ENCODE measurements at places on chromosomes 7 and 10.

DNA sequence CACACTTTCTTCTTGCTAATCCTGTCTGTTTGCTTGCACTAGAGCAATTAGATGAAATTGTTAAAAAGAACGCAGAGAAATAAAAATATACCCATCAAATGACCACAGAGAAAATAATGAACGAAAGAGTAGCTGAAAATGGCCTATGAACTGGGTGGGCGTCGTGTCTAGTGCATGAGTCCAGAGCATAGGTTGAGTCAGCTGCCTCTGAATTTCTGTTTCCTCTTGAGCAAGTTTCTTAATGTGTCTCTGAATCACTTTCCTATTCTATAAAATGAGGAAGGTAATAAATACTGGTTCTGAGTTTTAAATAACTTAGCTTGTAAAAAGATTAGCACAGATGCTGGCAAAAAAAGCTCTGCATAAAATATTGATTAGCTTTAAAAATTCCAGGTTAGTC lies 75.0 kb downstream of the POM121L12 start:
- no peak for DNase-seq

GRCh38 chr10:101919026-101919770 lies 75.6 kb upstream of the KCNIP2 start:
- no peak for DNase-seq

DNA sequence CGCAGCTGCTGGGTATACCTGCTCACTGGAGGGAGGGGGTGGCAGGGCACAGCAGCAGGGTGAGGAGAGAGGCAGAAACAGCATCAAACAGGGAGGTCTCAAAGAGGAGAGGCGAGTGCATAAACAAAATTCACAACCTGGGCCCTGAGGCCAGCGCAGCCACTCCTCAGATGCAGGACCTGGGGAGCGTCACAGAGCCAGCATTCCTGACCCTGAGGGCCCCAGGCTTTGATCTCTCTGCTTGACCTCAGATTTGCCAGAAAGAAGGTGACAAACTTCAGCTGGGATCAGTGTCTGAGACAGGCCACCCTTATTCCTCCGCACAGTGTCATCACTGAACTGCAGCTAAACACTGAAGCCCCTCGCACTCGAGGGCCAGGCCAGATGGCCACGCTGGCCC lies 25.6 kb downstream of the NOD1 start:
- DNase-seq, result no peak

GRCh38 chr7:96740130-96740529 lies 30.5 kb upstream of the SEM1 start:
- DNase-seq, result no peak
